ENCODE measurements at places on chromosomes 1 and 21.

GRCh38 chr1:185961664-185962063 is 227.5 kb downstream of the HMCN1 start:
- DNase-seq = no peak

- DNase-seq = no peak
These were observed 56.1 kb downstream of the KAZN start for GRCh38 chr1:14654554-14654953.

DNA sequence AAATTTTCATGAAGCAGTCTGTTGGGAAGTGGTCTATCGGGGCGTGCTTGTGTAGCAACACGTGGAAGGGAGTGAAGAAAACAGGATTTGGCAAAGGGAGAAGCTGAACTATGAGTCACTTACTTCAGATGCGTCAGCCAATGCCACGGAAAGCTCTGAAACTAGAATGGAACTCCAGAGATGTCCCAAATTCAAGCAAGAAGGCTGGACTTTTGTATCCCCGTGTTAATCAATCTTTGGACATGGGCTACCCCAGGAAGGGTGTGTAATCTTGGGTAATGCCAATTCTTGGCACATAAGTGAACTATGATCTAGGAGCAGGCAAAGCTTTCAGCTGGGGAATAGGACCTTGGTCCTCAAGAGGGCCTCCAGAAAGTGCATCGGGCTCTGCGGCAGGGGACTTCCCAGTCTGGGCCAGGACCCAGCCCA is 102.6 kb downstream of the ADSS2 start:
- peak; percentile 47 for DNase-seq

DNA sequence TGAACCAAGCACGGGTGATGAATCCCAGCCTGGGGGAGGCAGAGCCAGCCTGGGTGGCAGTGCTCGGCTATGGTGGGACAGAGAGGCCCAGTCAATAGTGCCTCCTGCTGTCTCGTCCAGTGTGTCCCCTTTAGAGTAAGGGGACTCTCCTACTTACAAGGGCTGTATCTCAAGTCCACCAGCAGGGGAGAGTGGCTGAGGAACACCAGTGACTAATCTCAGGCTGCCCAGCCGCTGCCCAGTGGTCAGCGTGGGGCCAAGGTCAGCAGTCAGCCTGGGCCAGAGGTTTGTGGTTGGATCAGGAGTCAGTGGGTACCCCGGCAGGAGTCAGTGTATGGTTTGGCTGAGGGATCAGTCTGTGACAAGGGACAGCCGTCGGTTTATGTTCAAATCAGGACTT is 109.2 kb upstream of the RUNX3 start:
- no peak for DNase-seq

DNA sequence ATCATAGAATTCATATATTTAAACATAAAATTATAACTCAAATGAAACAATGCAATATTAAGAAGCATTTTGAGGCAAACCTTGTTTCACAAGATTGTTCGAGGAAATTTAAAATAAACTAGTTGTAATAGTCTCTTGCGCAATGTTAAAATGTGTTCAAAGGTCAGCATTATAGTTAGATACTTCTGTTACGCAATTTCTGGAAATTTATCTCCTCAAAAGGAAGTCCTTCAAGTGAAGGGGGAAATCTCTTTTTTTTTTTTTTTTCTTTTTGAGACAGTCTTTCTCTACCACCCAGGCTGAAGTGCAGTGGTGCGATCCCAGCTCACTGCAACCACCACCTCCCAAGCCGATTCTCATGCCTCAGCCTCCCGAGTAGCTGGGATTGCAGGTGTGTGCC is 52.1 kb downstream of the FMO4 start:
- DNase-seq = no peak

- DNase-seq = no peak
These were observed 3.3 kb downstream of the SSBP3 start for GRCh38 chr1:54402896-54403295.

DNA sequence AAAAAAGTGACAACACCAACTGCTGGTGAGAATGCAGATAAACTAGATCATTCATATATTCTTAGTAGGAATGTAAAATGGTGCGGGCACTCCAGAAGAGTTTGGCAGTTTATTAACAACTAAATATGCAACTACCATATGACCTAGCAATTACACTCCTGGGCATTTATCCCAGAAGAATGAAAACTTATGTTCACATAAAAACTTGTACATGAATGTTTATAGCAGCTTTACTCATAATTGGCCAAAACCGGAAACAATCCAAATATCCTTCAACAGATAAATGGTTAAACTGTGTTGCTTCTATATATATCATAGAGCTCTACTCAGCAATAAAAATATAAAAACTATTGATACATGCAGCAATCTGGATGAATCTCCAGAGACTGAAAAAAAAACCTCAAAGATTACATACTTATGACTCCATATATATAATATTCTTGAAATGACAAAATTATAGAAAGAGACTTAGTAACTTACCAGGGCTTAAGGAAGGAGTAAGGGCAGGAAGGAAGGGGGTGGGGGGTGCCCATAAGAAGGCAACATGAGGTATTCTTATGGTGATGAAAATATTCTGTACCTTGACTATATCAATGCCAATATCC is 99.9 kb downstream of the KCNH1 start:
- DNase-seq = no peak

DNA sequence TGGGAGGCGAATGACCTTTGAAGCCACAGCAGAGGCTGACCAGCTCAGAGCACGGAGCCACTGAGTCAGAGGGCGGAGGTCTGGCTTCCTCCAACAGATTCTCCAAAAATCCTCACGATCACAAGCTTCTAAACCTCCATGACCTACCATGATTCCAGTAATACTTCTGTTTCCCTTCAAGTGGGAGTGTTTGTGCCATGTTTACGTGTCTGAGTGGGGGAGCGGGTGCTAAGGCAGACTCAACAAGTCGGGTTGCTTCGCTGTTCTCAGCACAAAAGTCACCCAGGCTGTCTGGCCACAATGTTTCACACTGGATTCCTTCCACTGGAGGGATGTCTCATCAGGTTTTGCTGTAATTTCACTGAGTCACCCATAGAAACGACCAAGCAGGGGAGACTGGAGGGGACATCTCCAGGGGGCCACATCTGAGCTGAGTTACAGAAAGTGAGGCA is 86.2 kb downstream of the SLC66A1 start:
- DNase-seq = peak; percentile 76

DNA sequence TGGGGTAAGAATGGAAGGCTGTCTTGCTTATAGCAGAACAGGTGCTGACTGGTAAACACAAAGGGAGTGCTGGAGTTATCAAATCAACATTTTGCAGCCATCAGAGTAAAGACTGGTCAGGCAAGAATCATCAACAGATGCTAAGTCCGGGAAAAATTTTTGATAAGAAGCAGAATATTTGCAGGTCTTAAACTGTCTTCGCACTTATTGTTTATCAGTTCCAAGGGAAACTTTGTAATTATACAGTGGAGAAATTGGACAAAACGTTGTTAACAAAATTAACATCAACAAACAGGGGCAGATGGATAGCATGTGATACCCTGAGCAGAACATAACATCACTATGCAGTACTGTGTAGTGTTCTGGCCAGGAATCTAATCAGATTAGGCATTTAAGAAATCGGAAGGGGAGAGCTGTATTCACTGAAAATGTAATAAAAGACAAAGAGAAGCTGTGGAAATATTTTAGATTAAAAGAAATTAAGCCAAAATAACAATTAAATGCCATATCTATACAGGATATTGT is 127.1 kb downstream of the DAB1 start:
- DNase-seq = no peak

DNA sequence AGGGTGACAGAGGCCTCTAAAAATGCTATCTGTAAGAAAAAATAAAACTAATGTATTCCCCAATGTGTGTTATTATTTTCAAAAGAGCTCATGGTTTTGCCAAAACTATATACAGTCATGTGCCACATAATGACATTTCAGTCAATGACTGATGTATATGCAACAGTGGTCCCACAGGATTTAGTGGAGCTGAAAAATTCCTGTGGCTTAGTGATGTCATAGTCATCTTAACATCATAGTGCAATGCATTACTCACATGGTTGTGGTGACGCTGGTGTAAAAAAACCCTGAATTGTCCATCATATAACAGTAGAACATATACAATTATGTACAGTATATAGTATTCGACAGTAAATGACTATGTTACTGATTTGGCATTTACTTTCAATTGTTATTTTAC is 172.4 kb downstream of the CACNA1E start:
- no peak for DNase-seq

DNA sequence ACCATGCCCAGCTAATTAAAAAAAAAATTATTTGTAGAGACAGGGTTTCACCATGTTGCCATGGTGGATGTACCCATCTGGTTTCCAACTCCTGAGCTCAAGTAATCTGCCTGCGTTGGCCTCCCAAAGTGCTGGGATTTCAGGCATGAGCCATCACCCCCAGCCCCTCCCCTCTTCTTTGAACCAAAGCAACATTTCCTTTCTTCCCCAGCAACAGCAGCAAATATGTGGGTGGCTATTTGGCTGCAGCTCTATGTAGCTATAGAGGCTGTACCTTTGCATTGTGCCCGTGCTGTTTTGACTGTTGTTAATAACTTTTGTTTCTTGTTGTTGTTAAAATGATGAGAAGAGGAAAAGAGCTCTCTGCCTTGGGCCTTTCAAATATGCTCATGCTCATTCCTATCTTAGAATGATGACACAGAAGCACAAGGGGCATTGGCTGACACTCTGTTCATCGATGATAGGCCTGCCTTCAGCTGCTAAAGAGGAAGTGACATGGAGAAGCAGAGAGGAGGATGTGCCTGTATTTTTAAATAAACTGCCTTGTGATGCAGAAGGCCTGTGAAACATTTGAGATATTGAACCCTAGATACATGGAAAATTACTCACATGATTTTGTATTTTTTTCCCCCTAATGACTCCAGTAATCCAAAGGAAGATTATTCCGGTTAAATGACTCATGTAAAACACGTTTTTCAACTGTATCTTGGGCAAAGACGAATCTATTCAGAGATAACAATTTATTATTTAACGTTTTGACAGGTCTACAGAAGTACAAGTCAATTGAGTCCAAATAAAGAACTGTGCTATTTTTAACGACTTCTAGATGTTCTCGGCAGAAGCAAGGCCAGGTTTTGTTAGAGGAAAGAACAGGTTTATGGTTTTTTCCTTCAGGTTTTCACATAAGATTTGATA is 20.5 kb upstream of the XPR1 start:
- DNase-seq = no peak

DNA sequence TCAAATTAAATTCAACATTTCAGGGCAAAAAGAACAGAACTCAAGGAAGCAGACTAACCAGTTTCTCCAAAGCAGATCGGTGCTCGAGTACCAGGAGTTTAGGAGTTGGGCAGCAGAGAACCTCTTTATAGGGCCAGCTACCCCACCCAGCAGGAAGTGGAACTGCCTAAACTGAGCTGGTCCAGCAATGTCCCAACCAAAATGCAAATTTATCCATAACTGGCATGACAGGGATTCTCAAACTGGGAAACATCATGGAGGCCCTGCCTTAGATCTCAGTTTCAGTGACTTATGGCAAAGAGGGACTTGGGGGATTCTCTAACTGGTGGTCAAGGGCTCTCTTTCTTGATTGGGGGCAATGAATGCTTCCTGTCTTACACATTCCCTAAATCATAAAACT is at the start of gene SPRR2B:
Gene SPRR2B, minus strand, starts transcription at position 101 of the 400 bp plus-strand sequence. CDS start 772 bp downstream, outside the sequence.
- DNase-seq = no peak

DNA sequence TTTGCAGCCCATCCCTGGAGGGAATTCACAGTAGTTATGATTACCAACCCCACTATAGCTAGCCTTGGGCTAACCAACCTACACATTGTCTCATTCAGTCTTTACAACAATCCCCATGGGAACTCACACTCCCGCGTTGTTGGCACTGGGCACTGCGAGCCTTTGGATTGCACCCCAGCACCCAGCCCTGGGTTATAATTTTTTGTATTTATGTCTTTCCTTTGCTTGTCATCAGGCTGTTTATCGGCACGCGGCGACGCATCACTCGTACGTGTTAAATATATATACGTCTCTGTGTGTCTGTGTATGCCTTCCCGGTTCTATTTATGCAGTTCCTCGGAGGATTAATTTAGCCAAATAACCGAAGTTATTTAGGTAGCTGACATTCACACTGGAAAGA is 47.2 kb upstream of the IGSF21 start:
- DNase-seq = no peak

DNA sequence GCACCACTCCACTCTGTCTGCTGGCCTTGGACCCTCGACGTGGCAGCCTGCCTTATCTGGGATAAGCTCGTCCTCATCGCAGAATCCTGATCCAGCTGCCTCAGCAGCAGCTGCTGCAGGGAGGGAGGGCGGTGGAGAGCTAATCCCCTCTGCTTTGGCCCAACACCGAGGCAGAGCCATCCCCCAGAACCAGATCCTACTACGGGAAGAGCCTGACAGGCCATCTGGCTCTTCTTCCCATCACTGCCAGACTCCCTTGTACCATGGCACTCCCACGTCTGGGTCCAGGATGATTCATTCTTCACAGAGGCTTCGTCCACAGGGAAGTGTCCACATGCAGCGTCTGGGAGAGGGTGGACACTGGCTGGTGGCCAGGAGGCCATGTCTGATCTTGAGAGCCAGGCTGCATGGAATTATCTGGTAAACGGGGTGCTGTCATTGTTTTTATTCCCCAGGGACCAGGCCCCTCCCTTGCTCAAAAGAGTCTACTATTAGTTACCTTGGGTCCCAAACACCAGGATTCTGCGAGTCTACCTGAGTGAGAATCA is 14.6 kb upstream of the PKP1 start:
- DNase-seq = no peak

DNA sequence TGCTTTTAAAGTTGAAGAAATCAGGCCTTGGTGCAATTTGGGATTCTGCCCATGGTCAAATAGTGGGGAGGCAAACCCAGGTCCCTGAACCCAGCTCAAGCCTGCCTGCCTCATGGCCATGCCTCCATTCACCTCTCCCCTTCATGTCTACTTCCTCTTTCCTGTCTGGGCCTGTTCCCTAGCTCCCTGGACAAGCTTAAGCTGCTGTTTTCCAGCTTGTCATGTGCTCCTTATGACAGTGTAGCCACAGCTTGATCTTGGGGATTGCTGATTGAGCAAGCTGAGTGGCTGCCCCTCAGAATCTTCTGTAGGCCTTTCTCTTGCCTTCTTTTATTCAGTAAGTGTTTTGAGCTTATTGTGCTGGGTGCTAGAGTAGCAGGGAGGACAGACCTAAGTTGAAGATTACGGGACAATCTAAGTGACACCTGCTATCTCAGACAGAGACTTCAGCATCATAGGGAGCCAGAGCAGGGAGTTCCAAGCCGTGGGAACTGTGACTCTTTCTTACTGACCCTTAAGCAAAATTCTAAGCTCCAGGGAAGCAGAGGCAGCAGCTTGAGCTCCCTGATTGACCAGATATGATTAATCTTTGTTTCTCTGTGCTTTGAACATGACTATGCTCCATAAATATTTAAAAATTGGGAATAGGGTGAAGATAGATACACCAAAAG is 520 bp upstream of the MR1 start:
- DNase-seq = peak; percentile 59

- DNase-seq = no peak
These were observed 171.9 kb upstream of the USP25 start for GRCh38 chr21:15557925-15558324.

GRCh38 chr1:244394826-244395765 is 56.6 kb downstream of the ADSS2 start:
- DNase-seq = no peak

- no peak for DNase-seq
These were observed 5.1 kb downstream of the DISC1 start for GRCh38 chr1:231631717-231632116.
